ENCODE measurements at places on chromosomes 2 and 18.

- DNase-seq, result no peak
These were observed 39.7 kb upstream of the HDAC4 start for GRCh38 chr2:239440511-239440959.

- no peak for DNase-seq
These were observed 118.2 kb downstream of the SPTBN1 start for GRCh38 chr2:54574107-54574859.

DNA sequence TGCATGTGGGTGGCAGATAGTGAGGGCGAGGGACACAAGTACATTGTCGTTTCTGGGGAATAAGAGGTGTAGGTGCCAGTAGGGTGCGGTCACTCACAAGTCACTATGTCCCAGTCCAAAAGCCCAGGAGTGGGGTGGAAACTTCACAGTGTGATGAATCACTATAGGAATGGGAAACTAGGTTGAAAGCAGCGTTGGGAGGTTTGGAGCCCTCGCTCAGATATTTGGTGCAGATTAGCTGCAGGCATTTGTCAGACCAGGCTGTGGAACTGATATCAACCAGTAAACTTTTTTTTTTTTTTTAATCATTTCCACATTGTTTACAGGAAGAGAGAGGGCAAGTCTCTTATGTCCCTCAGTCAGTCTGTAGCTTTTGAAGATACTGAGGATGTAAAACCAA lies 121.8 kb downstream of the CERS6 start:
- no peak for DNase-seq

DNA sequence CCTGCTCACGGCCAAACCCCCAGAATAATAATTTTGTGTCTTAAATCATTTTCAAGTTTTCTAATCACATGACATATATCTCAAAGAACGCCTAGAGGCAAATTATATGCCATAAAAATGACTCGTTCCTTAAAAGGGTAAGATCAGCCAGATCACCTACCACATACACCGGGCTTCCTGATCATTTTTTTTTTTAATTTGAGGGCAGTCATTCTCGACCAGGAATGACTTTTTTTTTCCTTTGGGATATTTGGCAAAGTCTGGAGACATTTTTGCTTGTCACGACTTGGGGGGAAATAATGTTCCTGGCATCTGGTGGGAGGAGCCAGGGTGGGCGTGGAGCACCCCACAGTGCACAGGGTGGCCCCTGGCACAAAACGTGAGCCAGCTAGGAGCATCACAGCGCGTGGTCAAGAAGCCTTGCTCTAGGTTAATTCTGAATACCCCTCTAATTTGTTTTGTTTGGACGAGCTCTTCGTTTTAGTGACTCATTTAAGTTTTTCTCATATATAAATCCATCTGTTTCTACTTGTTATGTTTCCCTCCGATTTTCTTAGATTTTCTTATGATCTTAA lies 94.9 kb downstream of the TWIST2 start:
- DNase-seq, result no peak

- no peak for DNase-seq
These were observed 5.0 kb upstream of the ALPK2 start for GRCh38 chr18:58633874-58634273.

GRCh38 chr2:38615237-38615636 lies 12.5 kb upstream of the HNRNPLL start:
- DNase-seq, result no peak

GRCh38 chr18:2881088-2881839 lies 34.5 kb downstream of the EMILIN2 start:
- DNase-seq, result no peak

- no peak for DNase-seq
These were observed 722 bp upstream of the C2orf15 start for GRCh38 chr2:99140860-99141109.

GRCh38 chr2:174688079-174688478 lies 76.2 kb downstream of the CHRNA1 start:
- DNase-seq, result no peak

GRCh38 chr2:146413086-146413610 lies 1431.7 kb upstream of the ACVR2A start:
- DNase-seq, result no peak

DNA sequence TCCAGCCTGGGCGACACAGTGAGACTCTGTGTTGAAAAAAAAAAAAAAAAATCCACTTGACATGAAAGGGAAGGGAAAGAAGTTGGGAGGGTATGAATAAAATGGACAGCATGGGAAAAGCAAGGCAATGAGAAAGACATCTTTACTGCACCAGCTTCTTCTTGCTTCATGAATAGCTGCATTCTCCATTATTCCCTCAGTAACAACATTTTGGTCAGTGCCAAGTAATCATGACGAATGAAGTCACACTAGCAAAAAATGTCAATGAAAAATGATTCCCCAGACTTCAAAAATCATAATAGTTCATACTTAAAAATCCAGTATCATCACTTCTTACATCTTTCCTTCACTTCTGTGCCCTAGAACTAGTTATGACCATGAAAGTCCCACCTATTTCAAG lies 30.4 kb downstream of the ADAM17 start:
- no peak for DNase-seq

GRCh38 chr2:61414674-61415073 lies 56.2 kb downstream of the USP34 start:
- DNase-seq, result no peak

DNA sequence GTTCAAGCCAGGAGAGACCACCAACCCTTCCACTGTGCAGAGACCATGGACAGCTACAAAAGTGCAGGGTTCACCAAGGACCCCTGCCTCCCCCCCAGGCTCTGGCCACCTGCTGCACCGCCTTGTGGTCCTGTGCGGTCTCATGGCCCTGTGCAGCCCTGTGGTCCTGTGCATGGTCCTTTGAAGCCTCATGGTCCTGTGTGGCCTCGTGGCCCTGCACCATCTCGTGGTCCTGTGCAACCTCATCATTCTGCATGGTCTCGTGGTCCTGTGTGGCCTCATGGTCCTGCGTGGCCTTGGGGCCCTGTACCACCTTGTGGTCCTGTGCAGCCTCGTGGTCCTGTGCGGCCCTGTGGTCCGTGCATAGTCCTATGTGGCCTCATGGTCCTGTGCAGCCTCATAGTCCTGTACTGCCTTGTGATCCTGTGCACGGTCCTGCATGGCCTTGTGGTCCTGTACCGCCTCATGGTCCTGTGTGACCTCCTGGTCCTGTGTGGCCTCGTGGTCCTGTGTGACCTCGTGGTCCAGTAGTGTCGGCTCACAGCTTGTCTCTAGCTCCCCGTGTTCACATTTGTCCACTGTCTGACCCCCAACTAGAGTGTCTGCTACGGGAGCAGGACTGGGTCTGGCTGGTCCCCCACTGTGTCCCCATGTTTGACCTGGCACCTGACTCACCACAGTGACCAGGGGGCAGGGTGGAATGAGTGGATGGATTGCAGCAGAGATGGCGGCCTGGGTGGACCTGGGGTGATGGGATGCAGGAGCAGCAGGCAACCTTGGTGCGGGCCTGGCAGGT lies 20.0 kb upstream of the OTOS start:
- no peak for DNase-seq

DNA sequence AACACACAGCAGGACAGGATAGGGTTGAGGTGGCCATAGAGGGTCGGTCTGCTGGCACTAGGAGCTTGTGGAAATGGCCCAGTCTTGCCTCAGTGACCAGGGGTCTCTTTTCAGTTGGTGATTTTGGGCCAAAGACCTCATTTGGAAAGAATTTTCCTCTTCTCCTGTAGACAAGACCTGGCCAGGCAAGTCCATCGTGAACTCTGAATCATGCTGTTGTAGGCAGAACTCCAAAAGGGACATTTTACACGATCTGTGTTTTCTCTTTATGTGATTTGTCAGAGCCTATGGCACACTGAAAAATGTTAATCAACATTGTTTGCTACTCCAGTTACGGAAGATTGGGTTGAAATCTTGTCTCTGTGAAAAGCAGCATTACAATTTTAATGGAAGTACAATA lies 126.1 kb upstream of the PXDN start:
- no peak for DNase-seq

DNA sequence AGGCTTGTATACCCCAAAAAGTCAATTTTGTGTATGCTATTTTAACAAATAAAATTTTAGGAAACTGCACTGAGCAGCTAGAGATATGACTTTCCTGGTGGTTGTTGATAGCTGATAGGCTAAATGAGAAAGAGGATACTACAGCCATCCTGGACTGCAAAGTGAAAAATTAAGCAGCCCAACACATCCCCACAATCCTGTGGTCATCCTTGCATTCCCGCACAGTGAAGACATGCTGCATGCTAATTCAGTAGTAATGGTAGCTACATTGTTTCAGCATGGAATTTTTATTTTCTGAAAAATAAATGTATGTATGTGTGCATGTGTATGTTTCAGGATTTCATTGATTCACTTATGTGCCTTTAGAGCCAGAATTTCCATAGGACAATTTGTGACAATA lies 124.2 kb upstream of the CCDC68 start:
- no peak for DNase-seq

DNA sequence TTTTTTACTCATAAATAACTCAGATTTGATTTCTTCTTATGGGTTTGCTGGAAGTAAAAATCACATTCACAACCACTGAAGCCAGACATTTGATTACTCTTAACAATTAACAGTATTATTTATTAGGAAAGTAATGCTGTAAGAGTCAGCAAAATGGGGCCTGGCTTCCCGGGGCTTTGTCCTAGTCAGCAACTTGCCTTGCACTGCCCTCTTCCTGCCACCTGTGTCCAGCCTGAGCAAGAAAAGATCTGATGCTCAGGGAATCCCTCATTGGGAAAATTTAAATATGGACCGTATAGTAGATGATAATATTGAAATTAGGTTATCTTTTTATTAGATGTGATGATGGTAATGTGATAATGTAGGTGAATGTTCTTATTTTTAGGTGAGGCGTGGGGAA lies 30.8 kb upstream of the ACYP2 start:
- DNase-seq, result no peak

DNA sequence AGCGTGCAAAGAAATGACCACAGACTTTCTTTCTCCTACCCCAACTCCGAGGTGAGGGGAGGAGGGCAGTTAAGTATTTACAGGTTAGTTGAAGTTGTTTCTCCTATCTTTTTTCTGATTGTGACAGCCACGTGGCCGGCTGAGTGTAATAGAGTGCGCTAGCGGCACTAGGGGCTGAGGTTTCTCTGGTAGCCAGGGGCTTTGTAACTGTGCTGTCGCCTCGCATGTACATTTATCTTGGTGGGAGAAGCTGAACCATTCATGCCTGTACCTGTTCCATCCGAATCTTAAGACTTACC lies 214.1 kb upstream of the STON1 start:
- no peak for DNase-seq

GRCh38 chr2:237618449-237618848 lies 8.9 kb upstream of the LRRFIP1 start:
- no peak for DNase-seq

DNA sequence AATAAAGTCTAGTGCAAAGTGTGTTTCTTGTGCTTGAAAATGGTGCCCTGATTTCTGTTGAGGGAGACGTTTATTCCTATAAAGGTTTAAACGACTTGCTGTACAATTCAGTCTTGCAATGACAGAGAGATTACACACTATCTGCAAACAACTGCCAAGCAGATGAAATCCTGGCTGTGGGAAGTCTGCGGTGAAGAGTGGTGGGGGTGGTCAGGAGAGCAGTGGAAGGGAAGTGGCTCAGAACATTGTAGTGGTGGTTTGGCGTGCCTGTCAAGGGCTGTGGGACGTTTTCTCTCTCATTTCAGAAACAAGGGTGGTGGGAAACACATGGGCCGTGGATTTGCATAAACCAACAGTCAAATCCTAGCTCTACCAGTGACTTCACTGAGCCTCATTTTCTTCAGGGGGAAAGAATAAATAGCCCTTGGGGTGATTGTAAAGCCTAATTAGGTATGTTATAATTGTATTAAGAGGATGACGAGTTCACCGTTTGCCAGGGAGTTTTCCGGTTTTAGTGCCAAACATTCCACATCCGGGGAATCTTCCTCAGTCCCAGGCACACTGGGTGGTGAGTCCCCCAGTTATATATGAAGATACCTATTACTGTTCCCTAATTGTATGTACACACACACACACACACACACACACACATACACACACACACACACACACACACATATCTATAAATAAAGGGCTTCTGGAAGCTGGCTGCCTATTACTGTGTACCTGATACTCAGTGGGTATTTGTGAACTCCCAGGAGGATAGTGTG lies 115.0 kb downstream of the SPTBN1 start:
- DNase-seq, result peak; percentile 55

GRCh38 chr2:11140492-11140891 lies 14.8 kb upstream of the SLC66A3 start:
- DNase-seq, result no peak

DNA sequence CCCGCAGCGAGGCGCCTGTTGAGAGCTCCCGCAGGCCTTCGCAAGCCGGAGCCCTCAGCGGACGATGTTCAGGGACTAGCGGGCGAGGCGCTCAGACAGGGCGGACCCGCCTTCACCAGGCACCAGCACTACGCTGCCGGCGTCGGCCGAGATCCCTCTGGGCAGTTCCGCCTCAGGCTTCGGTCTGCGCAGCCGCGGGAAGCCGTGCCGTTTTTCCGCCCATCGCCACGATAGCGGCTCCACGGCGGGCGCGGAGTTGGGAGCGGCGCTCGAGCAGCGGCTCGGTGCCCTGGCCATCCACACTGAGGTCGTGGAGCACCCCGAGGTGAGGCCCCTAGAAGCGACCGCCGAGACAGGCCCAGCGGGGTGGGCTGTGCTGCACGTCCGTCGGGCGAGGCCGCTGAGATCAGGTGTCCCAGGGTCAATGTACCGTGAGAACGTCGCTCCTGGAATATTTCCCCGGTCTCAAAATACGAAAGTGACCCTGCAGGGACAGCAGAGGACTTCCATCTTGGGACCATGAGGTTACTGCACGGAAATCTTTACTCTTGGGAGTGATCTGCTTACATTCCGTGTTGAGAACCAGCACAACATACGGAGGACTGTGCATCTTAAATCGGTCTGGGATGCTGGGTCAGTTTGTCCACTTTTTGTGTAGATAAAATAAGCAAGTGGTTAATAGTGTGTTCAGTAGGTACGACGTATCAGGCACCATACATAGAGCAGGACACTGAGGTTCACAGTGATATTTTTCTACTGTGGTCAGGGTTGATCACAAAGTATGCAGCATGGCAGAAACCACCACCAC lies 13.3 kb upstream of the MTIF2 start:
- peak; percentile 77 for DNase-seq

- DNase-seq, result no peak
These were observed 125.7 kb downstream of the AGAP1 start for GRCh38 chr2:235619544-235619943.

DNA sequence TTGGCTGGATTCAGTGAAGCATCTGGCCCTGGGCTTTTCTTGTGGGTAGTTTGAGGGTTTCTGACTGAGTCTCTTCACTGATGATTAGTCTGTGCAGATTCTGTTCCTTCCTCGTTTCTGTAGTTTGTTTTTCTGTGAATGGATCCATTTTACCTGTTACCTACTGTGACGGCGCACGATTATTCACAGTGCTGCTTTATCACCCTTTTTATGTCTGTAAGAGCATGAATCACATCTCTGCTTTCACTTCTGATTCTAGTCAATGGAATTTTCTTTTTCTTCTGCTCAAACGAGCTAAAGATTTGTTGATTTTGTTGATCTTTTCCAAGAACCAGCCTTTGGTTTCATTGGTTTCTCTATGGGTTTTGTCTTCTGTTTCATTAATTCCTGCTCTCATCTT lies 60.8 kb downstream of the SLC66A2 start:
- DNase-seq, result no peak

GRCh38 chr18:80246445-80247392 lies 595 bp downstream of the PARD6G start:
- no peak for DNase-seq

- no peak for DNase-seq
These were observed 492.3 kb upstream of the ZEB2 start for GRCh38 chr2:145012214-145012670.

- DNase-seq, result no peak
These were observed 151.9 kb upstream of the RND3 start for GRCh38 chr2:150639383-150639782.

GRCh38 chr2:37337620-37338280 lies 6.7 kb upstream of the QPCT start:
- DNase-seq, result no peak

- no peak for DNase-seq
These were observed 47.9 kb downstream of the FER1L5 start for GRCh38 chr2:96690306-96691021.

Data from stimulated activated CD4-positive, alpha-beta T cell treated with anti-CD3 and anti-CD28 coated beads, TNF-alpha, amount 100 ng/mL, for 48 hours (primary cell).